ENCODE measurements at places on chromosomes 11 and 22.

- no peak for DNase-seq
Measured at GRCh38 chr11:126575849-126576248, 220.4 kb downstream of the ST3GAL4 start.

GRCh38 chr11:120310870-120311269, 14.2 kb upstream of the TLCD5 start:
- DNase-seq, result no peak

DNA sequence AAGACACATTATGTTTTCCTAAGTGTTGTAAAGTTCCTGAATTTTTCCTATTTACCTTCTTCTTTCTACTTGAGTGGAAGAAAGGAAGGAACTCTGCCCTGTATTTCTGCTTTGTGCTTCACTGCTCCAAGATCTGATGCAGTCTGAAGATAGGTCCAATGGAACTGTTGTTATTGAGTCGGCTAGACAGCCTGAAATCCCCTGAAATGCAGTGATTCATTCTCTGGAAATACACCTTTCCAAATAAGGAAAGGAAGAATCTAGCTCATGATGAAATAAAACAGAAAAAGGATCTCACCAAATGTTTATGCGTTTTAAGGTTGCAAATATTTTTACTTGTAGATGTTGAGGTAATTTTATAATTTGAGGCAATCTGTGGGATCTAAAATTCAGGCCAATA, 322.8 kb downstream of the GUCY1A2 start:
- no peak for DNase-seq

DNA sequence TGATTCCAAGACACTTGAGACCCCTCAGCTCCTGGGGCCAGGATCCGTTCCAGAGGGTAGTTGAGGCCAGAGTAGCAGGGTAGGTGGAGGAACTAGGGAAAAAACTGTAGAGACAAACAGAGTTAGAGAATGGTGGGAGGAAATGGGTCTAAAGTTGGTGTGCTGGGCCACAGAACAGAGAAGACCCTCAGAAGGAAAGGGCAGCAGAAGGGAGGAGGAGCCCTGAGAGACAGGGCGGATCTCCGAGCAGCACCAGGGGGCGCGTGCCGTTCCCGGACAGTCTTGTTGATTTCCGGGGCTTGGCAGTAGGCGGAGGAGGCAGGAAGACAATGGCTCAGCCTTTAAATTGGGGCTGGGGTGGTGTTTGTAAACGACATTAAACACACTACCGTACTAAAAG, 2.4 kb upstream of the CECR2 start:
- DNase-seq, result no peak

GRCh38 chr22:37926771-37927636, 20.9 kb downstream of the MICALL1 start:
- DNase-seq, result no peak

GRCh38 chr22:19196841-19197612, 18.5 kb upstream of the SLC25A1 start:
- no peak for DNase-seq

DNA sequence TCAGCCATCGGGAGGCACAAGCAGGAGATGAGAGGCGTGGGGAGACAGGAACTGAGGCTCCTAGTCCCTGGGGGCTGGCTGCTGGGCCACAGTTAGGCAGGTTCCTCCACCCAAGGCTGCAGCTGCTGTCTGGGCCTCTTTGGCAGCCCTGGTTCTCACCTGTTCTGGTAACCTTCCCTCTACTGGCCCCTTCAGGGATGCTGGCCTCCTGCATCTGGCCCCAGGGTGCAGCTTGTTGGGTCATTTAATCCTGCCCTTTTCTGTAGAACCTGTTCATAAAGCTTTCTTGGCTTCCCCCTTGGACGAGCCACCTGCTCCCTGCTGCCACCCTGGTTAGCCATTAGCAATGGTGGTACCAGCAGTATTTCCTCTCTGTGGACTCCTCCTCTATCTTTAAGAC, 5.5 kb downstream of the USH1C start:
- no peak for DNase-seq

DNA sequence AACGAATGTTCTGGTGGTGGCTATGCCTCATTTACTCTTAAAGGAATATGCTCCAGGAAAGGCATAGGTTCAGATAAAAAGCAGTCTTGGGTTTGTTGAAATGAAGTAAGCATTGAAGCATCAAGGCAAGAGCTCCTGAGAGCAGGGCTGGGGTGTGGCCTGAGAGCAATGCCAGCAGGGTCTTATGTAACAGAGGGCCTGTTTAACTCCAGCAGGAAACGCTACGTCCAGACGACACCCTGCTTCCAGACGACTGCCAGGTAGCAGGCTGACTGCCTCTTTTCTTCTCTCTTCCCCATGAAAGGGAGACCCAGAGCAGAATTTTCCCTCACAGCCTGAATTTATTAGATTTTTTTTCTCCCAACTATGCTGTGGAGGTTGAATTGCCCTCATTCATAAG, 127.2 kb upstream of the SLC5A12 start:
- no peak for DNase-seq

DNA sequence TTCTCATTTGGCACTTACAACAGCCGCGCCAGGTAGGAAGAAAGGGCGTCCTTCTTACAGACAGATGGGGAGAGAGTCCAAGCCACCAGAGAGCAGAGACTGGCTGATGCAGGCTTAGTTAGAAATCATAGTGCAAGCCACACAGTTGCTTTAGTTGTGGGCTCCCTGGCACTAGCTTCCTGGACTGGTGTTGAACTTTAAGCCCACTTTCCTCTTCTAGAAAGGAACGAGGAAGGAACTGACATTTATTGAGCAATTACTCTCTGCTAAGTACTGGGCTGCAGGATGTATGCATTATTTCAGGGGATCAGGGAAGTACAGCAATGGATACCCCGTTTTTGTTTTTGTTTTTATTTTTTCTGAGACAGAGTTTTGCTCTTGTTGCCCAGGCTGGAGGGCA, 3.0 kb downstream of the BACE1 start:
- no peak for DNase-seq

DNA sequence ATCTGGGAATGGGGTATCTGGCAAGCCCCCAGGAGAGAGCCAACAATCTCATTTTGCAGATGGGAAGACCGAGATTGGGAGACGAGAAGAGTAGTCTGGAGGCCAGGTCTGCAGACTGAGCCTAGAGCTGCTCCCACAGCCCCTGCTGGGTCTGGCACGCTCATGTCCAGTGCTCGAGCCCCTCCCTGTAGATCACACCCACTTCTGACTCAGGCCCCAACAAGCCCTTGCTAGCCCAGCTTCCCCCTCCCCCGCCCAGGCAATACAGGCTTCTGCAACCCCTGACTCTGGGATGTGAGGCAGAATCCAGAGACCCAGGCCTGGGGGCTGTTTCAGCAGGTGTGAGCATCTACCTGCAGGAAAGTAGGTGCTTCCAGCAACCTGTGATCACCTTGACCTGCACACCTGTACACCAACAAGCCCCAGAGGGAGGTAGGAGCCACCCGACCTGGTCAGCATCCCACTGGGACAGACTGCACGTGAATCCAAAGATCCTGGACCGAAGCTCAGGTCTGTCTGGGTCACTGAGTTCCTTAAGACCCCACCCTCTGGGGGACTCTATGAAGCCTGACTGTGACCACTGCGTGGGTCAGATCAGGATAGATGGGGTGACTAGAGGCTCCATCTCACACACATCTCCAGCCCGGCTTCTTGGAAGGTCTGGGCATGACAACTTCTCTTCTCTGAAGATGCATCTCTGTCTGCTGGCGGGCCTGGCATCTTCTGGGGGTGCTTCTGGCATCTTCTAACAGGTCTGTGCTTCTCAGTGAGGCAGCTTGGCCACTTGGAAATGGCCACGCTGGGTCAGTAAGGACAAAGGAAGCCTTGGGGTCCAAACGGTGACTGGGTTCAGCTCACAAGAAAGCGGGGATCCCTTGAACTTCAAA, 29.3 kb downstream of the LINC01488 start:
- no peak for DNase-seq

DNA sequence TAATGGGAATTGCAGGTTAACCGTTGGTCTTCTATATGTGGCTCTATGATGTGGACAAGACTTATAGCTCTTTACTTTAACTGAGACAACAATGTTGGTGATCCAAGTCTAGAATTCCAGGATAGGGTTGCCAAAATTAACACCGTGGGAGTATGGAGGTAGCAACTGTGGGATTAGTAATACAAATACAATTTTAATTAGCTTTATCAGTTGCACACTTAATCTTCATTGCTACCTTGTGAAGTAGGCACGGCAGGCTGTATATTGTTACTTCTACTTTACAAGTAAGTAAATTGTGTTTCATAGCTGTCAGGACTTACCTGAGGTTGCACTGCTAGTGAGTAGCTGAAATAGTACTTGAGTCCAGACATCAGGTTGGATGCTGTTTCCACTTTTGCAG, 21.0 kb downstream of the MTMR3 start:
- DNase-seq, result no peak

DNA sequence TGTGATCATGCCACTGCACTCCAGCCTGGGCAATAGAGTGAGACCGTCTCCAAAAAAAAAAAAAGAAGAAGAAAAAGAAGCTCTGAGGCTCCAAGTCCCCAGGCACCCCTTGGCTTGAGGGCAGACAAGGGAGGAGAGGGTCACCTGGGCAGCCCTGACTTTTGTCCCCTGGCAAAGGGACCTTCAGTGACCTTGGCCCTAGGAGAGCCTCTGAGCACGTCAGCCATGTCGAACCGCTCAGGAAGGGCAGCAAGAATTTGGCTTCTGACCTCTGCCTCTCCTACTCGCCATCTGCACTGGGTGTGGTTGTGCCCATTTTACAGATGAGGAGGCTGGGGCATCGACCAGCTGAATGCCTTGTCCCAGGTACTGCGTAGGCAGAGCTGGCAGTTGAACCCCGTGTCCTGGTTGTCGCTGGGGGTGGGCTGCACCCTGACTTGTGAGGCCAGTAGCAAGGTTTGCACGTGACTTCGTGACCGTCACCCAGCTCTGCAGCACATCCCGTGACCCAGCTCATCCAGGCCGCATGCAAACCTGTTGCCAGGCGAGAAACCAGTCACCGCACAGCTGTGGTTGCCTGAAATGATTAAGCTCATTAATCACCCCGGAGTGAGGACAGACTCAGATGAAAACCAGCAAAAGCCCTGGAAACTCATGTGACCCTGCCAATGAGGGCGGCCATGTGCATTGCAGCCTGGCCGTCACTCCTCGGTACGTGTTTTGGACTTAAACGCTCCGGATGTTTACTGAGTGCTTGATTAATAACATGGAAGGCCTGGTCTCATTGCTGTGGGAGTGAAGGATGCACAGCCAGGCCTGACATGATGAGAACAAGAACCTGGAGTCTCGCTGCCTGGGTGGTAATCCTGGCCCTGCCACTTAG, 47.7 kb upstream of the PPP6R3 start:
- DNase-seq, result no peak

DNA sequence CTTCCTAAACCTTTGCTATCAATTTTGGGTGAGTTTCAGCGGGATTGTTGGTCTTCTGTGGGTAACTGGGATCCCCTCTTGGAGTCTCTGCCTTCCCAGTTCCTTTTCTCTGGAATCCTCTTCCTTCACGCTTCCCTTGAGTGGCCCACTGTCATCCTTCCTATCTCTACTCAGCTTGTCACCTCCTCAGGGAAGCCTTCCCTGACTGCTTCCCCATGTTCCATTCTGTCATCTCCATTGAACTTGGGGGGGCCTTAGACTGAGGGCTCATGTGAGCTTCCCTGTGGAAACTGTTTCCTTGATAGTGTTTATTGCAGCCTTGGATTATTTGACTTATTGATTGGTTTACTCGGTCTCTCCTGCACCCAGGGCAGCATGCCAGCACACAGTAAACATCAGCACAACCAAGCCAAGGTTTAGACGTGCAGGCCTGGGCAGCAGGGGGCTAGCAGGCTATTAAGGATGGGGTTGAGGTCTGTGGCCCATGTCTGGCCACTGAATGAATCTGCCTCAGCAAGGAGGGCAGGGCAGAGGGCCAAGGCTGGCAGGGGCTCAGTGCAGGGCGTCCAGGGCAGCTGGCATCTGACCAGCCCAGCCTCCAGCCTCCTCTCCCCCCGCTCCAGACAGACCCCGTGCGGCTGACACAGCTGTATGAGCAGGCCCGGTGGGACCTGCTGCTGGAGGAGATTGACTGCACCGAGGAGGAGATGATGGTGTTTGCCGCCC, 7.2 kb downstream of the TRPT1 start:
- no peak for DNase-seq

GRCh38 chr11:123185326-123185725, 9.7 kb downstream of the CLMP start:
- no peak for DNase-seq

DNA sequence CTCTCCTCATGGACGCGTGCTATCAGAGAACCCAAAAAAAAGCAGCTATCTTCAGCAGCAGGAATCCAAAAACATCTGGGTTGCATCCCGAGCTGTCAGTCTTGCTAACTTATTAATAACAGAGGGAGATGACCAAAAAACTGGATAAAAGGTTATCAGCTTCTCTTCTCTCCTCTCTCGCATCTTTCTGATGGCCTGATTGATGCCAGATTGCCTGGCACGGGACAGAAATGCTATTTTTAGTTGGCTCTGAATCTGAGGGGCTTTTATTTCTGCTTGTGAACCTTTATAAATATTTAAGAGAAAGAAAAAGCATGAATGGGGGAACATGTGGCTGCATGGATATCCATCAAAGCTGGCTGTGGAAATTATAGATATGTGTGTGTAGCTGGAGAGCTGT, 230.3 kb downstream of the ETS1 start:
- DNase-seq, result no peak

DNA sequence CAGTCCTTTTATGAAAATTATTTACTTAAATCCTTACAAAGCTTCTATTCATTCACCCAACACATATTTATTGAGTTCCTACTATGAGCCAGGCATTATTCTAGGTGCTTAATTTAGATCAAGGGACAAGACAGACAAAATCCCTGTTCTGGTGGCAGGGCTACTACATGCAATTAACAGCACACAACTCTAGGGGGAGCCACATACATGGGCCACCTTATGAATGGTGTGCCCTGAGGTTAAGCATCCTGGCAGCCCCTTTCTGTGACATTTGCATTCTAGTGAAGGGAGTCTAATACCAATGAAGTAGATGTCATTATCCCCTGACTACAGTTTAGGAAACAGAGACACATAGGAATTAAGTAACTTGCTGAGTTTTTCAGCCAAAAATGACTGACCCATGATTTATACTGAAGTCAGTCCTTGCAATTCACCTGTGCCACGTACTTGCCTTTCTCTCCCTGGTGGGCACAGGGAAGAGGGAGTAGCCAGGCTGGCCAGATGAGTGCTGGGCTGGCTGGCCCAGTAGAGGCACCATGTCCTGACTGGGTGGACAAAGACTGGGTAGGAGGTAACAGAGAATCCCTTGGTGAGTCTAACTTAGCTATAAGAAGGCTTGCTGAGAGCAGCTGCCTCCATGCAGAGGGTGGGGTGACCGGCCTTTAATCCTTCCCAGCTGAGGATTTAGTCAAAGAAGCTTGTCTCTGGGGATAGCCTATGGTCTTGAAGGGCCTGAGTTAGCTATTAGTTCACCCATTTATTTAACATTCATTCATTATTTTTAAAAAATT, 52.0 kb upstream of the ELF5 start:
- DNase-seq, result no peak

- no peak for DNase-seq
Measured at GRCh38 chr11:70262951-70263350, 7.5 kb upstream of the PPFIA1 start.

Measured in left kidney (tissue), 8 donors.